ENCODE measurements at places on chromosomes 1 and 21.
A peak's percentile ranks its signal among the peaks of the same experiment; 100 is the strongest.

GRCh38 chr1:179938752-179939151 is 15.9 kb upstream of the CEP350 start:
- no peak for DNase-seq

DNA sequence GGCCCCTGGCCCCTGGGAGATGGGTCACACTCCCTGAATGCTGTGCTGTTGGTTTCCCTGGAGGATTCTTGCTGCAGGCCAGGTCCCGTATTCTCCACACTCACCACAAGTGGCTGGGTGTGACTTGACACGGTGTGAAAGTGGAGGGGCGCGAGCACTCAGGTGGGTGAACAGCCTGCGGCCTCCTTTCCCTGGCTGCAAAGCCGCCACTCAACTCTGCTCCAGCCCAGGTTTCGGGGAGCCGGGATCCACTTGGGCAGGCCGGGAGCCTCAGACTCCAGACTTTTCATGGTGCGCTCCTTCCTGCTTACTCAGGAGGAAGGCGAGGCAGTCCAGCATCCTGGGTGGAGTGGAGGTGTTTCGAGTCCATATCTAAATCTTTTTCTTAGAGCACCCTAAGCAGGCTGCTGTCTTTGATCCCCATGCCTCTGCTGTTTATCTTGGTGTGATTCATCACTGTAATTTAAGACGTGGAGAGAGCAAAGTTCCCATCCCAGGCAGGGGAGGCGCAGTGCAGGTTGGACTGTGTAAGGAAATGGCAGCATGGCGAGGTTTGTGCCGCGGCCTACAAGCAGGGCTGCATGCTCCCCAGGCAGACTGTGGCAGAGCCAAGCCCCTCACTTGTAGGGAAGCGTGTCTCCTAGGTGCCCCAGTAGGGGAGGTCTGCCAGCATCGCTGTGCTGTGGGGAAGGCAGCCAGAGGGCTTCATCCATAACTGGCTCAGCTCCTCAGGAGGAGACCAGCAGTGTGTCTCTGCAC is 29.6 kb downstream of the VANGL1 start:
- DNase-seq, result no peak

- DNase-seq, result no peak
These were observed 7.0 kb upstream of the DESI2 start for GRCh38 chr1:244645890-244646289.

GRCh38 chr1:165039996-165040395 is 316.5 kb downstream of the LMX1A start:
- no peak for DNase-seq

DNA sequence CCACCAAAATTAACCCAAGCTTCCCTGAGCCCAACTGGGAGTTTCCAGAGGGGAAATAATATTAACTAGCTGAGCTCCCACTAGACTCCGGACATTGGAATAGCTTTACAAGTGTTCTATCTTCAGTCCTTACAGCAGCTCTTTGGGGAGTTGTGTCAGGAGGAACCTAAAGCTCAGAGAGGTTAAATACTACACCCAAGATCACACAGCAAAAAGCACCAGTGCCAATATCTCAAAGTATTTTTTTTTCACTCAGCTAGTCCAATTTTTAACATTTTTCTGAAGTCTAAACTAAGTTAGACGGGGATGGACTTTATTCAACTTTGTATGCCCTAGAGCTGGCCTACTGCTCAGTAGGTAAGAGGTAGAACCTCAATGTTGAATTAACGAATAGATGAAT is 82.5 kb downstream of the ATP1A1 start:
- DNase-seq, result no peak

DNA sequence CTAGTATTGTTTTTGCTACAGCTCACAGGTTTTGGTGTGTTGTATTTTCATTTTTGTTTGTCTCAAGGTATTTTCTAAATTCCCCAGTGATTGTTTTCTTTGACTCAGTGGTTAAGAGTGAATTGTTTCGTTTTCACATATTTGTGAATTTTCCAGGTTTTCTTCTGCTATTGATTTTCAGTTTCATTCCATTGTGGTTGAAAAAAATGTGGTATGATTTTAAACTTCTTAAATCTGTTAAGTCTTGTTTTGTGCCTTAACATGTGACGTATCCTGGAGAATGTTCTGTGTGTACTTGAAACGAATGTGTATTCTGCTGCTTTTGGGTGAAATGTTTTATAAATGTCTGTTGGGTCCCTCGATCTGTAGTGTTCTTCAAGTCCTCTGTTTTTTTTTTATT is 117.9 kb downstream of the KIF26B start:
- DNase-seq, result no peak

GRCh38 chr1:198890214-198890930 is 251.5 kb downstream of the PTPRC start:
- DNase-seq, result no peak

- no peak for DNase-seq
These were observed 156.8 kb downstream of the LEPR start for GRCh38 chr1:65577278-65577677.

GRCh38 chr1:207762622-207763021 is 10.8 kb downstream of the CD46 start:
- DNase-seq, result no peak

- no peak for DNase-seq
These were observed 5.7 kb upstream of the ZDHHC18 start for GRCh38 chr1:26820784-26821269.

DNA sequence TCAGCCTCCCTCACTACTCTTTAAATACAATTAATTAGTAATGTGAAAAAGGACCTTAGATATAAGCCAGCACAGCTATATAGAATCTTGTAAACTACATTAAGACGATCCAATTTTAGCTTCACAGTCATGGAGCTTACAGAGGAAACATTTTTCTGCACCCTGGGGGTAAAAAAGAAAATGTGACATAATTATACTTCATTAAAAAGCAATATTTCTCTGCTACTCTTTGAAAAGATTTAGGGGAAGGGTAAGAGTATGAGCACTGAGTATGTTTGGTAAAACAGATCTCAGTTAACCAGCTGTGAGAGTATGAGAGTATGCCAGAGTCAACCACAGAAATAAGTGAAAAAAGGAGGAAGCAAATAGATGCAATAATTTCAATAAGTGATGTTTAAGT is 1415.9 kb downstream of the PLA2G4A start:
- DNase-seq, result no peak

DNA sequence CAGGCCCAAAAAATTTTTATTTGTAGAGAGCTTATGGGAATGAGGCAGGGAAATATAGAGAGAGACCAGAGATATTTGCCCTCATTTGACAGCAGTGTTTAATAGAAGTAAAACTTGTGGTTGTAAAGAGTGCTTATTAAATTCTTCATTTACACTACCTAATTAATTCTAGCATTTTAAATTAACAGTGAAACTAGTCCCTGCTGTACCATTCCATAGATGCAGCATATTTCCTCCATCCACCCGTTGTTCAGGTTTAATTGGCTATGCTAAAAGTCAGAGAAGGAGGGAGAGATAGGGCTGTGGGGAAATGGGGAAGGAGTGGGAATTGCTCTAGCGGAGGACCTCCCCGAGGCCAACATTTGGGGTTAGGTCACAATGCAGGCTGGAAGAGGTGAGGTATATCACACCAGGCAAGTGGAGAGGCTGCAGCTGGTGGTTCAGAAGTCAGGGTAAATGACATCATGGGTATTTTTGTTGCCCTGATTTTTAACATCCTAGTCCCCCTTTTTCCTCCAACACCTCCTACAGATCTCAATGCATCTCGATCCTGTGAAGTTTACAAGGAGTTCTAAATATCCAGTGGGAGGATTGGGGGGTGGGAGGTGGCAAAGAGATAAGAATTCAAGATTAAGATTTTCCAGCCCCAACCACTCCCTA is 38.6 kb downstream of the ELAVL4 start:
- DNase-seq, result no peak

DNA sequence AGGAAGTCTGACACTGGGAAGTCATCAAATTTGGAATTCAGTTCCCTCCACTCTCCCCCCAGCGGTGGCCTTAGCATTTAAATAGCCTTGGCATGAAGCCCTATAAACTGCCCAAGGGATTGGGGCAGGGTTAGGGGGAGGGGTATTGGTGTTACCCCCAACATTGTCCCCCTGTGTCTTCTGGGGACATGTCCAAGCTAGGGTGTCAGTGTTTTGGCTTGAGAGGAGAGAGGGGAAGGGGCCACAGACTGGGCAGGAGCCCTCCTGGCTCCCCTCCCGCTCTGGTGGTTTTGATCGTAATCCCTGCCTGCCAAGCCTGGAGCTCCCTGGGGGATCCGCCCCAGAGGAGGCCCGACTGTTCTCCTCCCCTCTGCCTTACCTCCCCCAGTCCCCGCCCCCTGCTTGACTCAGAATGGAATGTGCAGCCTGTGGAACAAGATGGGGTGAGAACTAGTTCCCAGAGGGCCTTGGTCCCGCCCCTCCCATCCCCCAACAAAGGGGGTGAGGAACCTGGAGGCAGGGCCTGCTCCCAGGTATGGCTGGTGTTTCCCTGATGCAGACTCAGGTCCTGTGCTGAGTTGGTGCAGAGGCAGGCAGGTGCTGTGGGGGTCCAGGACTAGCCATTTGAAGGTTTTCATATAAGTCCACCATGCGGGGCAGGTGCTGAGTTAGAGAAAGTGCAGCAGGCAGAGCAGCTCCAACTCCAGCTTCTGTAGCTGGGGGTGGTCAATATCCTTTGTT is 7.4 kb downstream of the SOX13 start:
- DNase-seq, result no peak

DNA sequence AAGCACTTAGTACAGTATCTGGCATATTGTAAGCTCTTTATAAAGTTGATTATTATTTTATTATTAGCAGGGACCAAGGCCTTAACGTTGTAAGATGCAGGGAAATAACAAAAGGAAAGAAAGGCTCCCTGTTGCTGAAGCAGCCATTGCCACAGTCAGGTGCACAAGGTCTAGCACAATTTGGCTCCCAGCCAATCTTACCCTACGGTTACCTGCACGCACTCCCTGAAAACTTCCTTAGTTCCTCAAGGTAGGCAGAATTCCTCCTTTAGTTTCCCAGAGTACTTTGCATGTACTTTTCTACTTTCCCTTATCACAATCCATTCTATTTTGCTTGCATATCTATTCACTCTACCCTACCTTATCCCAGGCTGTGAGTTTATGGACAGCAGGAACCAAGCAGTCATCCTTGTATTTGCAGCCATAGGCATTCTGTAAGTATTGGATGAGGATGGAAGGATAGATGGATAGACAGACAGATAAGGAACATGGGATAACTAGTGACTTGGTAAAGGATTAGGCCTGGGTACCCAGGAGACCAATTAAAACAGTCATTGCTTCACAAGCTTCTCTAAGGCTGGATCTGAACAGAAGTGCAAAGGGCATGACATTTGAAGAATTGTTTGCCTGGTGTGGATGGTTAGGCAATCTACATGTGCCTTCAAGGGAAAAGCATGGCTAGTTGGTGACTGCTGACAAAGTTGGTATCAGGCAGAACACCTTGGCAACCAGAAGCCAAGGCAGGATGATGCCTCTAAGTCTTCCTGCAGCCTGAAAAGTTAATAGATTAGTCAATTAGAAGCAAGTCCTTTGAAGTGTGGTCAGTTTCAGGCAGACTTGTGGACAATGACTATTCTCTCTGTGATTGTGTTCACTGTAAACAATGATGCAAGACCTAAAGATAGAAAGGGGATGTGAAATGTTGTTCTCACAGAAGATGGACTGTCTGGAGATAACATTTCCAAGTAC is 20.8 kb upstream of the JAK1 start:
- no peak for DNase-seq

DNA sequence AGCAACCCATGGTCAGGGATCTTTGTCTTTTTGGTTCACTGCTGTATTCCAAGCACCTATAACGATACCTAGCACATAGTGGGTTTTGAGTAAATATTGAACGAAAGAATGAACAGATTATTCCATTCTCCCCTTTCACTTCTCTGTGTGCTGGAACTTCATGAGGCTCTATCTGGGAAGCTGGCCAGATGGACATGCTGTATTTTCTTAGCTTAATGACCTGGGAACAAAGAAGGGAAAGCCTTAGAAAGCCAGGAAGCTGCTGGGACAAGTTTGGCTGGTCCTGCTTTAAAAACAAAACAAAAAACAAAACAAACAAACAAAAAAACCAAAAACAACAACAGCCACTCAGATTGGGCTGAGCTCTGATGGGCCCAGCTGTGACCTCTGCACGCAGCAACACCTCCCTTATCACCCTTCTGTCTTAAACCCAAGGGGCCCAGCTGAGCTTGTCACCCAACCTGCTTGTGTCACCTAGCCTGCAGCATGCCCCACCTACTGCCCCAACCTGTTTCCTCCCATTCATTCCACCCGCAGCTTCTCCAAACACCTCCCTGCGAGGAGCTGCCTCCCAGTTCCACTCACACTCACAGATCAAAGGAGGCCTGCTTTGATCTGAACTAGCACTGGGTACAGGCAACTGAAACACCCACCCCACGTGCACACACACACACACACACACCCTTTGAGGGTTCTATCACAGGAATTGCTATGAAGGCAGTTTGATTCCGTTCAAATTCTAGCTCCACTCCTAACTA is 37.1 kb downstream of the SLC30A1 start:
- no peak for DNase-seq

DNA sequence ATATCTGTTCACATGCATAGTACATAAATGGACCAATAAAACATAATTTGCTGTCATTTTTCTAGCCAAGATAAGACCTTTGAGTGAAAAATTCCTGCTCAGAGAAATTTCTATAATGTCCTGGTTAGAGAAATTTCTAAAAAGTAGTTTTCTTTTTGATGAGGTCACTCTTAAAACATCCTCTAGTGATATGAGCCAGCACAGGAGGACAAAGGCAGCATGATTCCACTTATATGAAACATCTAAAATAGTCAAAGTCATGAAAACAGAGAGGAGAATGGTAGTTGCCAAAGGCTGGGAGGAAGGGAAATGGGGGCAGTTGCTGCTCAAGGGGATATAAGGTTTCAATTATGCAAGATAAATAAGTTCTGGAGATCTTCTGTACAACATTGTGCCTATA is 239.4 kb downstream of the BACH1 start:
- DNase-seq, result no peak

DNA sequence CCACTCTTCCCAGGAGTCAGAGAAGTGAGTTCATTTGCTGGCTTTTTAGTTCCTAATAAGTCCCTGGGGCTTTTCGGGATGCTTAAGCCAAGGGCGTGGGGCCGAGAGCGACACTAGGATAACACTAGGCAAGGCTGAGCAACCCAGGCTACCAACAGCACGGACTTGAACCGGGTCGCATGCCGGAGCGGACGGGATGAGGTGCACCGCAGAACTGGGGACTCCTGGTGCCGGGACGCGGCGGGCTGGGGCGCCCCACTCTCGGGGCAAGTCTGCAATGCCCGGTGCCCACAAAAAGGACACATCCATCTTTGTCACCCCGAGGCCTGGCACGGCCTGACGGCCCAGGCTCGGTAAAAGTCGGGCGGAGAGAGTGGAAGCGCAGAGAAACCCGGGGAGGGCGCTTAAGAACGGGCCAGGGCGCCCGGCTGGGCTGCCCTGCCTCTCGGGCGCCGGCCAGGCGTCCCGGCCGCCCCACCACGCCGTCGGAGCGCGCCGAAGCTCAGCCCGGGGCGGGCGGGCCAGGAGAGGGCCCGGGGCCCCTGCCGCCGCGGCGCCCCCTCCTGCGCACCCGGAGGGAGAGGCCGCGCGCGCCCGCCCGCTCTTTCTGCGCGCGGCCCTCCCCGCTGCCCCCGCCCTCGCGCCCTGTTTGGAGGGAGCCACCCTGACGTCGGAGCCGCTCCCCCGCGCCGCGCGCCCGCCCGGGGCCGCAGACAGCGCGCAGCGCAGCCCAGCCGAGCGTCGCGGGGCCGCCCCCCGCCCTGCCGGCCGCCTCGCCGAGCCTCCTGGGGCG is at the start of gene NBL1:
NBL1 (plus strand) TSS at position 710 of the 793 bp plus-strand sequence. CDS start 10,720 bp downstream, outside the sequence.
- peak; percentile 73 for DNase-seq

All from stimulated activated effector memory CD8-positive, alpha-beta T cell treated with anti-CD3 and anti-CD28 coated beads, Interleukin-12 subunit alpha, Interleukin-12 subunit beta, amount 100 ng/mL, for 72 hours (primary cell).